ENCODE measurements at places on chromosomes 16 and 17.

- no peak for DNase-seq
Measured at GRCh38 chr16:23342083-23342640, 40.1 kb downstream of the SCNN1B start.

- no peak for DNase-seq
Measured at GRCh38 chr16:21084631-21085225, 65.9 kb downstream of the DNAH3 start.

- DNase-seq: no peak
Measured at GRCh38 chr16:5861241-5861640, 763.6 kb upstream of the EEF2KMT start.

GRCh38 chr17:67605256-67605912, 112.4 kb upstream of the NOL11 start:
- no peak for DNase-seq

DNA sequence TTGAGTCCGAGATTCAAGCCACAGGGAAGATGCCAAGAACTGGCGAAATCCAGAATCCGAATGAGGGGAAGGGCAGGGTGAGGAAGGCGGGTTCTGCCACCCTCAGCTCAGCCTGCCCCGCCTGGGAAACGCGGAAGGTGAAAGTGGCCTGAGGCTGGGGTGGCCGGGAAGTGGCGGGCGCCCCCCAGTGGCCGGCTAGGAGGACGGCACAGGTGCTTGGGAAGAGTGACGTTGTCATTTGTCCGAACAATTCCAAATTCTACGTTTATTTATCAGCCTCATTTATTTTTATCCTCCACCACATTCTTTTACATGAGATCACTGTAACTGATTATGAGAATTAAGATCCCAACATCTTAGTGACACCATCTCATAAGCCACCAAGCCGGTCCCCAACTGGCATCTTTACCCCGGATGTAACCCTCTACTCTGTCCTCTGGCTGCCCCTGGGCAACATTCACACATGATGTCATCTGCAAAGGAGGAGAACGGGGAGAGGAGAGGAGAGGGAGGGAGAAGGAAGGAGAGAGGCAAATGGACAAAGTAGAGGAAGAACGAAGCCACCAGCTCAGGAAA, 21.3 kb downstream of the SRCIN1 start:
- DNase-seq: peak; percentile 60

DNA sequence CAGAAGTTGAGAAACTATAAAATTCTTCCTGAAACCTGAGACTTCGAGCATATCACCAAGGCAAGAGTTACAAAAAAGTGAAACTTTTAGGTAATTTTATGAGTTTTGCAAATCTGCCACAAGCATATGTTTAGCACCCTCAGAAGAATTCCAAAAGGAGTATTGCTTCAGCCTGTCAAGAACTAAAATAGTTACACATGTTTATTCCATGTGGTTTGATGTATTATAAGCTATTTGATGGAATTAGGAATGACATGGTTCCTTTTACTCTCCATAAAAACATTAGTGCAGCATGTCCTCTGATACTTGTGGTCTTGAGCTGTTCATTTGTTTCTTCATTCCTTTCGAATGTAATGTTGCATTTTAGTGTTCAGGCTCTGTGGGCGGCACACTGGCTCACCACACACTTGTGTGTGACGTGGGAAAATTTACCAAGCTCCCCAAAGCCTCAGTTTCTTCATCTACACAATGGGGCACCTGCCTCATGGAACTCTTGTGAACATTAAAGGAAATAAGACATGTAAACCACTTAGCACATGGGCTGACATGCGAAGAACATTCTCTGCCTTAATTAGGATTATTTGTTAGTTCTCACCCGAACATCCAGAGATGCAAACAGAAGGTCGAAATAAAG, 204.2 kb upstream of the FOXF1 start:
- DNase-seq: no peak

DNA sequence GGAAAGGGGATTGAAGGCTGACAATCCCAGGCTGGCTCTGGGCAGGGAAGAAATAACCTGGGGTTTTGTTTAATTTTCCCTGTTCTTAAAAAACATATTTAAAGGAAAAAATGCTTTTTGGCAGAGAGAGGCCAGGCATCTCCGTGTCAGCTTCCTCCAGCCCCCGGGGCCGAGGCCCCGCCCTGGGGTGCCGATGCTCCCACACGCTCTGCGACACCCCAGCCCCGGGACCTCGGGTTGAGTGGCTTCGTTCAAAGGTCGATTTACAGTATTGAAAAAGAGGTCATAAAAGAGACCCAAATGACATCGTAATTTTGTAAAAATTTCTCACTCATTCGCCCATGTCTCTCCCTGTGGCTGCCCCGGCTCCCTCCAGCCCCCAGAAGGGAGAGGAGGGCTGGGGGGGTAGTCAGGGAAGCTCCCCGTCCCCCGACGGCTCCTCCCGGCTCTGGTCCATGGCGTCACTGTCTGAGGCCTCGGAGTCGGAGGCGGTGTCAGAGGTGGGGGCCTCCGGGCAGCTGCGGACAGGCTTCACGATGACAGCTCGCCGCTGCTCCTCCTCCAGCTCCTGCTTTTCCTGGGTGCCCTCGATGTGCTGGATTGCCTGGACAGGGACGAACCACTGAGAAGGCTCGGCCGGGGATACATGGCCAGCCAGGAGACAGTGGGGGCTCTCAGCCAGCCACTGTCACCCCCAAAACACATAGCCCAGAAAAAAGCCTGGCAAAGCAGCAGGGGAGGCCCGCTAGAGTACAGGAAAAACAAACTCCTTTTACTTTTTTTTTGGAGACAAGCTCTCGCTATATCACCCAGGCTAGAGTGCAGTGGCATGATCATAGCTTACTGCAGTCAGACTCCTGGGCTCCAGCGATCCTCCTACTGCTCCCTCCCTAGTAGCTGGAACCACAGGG, 14.9 kb downstream of the TFAP4 start:
- DNase-seq: no peak

- DNase-seq: no peak
Measured at GRCh38 chr16:27543801-27544200, 5.9 kb downstream of the GTF3C1 start.

DNA sequence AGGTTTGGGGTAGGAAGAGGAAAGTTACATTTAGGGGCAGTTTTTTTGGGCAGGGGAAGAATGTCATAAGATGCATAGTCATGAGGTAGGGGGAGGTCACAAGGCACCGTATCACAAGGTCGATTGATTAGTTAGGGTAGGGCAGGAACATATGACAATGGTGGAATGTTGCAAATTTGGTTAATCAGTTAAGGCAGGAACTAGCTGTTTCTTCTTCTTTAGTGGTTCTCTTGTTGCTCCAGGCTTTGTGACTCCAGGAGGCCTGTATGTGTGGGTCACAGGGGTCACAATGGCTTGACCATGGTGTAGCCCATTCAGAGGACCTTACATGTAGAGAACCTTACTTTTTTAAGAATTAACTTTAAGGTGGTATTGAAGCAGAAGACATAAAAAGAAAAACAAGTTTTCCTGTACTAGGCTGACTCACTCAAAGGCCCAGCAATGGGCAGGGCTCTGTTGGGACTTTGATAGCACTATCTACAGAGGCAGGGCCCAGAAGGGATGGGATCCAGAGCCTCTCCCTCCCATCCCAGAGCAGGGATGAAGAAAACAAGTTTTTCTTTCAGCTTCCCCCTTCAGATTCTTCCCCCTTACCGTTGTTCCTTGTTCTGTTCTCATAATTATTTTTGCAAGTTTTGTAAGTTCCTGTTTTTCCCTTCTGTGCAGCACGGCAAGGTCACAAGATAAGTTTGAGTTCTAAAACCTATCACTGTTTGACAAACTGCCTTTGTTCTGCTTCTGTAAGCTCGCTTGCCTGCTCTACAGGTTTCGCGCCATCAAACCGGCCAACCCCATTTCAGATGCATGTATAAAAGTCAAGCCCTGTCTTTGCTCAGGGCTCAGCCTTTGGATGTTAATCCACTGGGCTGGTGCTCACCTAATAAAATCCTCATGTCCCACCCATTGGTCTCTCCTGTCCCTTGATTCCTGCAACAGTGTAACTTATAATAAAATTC, 45.8 kb upstream of the ATF7IP2 start:
- DNase-seq: no peak

- no peak for DNase-seq
Measured at GRCh38 chr16:19170043-19170655, 2.1 kb downstream of the SYT17 start.

GRCh38 chr16:79623062-79623461, 22.5 kb upstream of the MAF start:
- DNase-seq: no peak

DNA sequence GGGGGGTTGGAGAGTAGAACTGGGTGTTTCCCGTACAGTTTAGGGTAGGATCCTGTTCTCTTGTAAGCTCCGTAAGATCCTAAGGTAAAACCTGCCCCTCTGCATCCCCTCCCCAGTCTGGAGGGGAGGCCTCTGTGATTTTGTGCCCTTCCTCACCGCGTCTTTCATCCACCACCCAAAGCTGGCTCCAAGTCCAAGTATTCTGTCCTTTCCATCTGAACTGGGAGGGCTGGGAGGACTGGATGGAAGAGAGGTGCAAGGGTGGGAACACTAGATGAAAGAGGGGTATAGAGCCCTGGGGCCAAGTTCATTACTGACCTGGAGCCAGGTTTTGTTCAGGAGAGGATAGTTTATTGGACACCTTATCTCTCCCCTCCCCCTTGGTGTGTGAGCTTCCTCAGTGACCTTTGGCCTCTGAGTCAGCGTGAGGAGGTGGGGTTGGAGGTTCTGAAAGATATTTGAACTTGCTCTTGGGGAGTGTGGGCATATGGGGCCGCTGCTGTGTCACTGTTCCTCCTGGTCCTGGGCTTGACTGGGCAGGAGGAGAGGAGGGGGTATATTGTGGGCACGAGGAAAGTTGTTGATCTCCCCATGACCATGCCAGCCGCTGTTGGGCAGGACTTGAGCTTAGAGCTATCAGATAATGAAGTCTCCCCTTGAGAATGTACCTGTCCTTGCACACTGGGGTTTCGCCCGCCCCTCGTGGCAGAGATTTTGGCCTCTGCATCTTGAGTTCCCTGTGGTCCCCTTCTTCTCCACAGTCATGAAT, 1.6 kb downstream of the LASP1 start:
- peak; percentile 81 for DNase-seq

DNA sequence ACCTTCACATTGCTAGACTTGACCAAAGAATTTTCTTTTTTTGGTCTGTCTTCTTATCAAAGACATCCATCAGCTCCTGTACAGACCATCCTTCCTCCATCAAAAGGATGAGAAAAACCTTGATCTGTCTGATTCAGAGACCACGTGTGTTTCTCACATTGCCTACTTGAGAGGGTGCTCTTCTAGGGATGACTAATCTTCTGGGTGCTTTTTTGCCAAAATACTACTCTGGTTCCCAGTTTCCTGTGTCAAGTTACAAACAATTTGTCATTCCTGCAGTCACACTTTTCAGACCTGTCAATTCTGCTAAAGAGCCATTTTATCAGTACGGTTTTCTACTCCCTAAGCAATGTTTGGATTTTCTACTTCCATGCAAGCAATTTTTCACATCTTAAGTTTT, 492.2 kb downstream of the CDH11 start:
- no peak for DNase-seq

GRCh38 chr17:40417258-40417608, 463 bp downstream of the TOP2A start:
- DNase-seq: no peak

DNA sequence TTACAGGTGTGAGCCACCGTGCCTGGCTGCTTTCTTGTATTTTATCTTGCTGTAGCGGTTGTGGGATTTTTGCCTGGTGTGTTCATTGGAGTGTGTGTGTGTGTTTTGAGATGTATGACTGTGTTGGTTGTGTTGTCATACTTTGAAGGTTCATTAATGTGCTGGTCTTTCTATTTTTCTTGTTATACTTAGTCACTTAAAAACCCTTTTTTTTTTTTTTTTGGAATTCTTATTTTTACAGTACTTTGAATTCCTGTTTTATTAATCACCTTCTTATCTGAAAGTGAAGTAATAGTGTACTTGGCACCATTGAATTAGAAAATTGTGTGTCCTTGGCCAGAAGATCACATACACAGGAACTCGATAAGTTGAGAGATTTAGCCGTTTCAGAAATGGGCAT, 30.2 kb downstream of the TENT4B start:
- DNase-seq: no peak

GRCh38 chr17:63039342-63039741, 73.3 kb downstream of the TANC2 start:
- no peak for DNase-seq

GRCh38 chr16:4200000-4200780, 41.7 kb downstream of the SRL start:
- peak; percentile 23 for DNase-seq

DNA sequence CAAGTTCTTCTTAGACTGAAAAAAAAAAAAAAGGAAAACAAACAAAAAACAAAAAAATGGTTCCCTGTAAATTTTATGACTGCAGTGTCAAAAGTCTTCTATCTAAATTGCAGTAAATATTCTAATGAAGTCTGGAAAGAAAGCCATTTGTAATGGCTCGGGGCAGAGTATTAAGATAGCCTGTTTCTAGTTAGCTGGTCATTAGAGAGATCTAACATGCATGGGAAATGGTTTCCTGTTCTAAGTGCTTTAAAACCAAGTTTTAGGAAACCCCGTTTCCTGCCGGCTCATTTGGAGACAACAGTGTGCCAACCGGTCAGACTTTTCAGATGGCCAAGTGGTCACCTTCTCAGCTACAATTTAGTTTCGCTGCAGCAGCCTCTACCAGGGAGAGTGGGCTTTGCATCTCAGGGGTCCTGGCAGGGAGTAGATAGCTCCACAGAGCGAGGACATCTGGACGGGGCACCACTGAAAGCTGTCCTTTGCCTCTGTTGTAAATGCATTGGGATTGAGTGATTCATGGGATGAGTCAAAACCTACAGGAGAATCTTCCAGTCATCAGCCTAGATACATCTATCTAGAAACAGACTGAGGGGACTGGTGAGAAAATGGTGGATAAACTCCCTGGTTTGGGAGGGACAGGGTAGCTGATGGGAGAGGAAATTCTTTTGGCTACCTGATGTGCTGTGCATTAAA, 473.2 kb upstream of the SALL1 start:
- no peak for DNase-seq

DNA sequence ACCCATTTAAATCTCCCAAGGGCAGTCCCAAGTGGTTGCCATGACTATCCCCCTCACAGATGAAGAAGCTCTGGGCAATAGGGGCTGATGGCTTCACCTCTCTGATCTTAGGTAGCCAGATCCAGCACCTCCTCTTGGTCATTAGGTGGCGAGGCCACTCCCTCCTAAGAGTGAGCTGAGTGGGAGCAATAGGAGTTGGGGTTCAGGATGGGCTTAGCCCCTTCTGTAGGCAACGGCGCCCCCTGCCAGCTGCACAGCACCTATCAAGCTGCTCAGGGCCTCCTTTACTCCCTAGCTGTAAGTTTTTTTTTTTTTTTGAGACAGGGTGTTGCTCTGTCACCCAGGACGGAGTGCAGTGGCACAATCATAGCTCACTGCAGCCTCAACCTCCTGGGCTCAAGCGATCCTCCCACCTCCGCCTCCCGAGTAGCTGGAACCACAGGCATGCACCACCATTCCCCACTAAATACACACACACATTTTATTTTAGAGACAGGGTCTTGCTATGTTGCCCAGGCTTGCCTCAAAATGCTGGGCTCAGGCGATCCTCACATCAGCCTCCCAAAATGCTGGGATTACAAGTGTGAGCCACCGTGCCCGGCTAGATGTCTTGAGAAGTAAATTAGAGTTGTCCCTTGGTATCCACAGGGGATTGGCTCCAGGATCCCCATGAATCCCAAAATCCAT, 3.5 kb upstream of the RRAD start:
- DNase-seq: no peak
